ENCODE measurements at places on chromosomes 6 and 20. TPM values are rescaled to one million over a fixed set of nuclear protein-coding genes. Genes with fewer than 3 reads are reported as not detected.
A peak's percentile ranks its signal among the peaks of the same experiment; 100 is the strongest.

- no peak for DNase-seq
- H3K36me3 ChIP-seq: no peaks in the 10 kb centered on the region
- H3K4me1 ChIP-seq: peaks cover 32% of the 10 kb centered on the region
- peak overlapping the region; percentile 80 for H3K4me3 ChIP-seq
- H3K27ac ChIP-seq: no peak overlapping the region
These were observed 2.1 kb downstream of the TFEB start for GRCh38 chr6:41733360-41733706.

DNA sequence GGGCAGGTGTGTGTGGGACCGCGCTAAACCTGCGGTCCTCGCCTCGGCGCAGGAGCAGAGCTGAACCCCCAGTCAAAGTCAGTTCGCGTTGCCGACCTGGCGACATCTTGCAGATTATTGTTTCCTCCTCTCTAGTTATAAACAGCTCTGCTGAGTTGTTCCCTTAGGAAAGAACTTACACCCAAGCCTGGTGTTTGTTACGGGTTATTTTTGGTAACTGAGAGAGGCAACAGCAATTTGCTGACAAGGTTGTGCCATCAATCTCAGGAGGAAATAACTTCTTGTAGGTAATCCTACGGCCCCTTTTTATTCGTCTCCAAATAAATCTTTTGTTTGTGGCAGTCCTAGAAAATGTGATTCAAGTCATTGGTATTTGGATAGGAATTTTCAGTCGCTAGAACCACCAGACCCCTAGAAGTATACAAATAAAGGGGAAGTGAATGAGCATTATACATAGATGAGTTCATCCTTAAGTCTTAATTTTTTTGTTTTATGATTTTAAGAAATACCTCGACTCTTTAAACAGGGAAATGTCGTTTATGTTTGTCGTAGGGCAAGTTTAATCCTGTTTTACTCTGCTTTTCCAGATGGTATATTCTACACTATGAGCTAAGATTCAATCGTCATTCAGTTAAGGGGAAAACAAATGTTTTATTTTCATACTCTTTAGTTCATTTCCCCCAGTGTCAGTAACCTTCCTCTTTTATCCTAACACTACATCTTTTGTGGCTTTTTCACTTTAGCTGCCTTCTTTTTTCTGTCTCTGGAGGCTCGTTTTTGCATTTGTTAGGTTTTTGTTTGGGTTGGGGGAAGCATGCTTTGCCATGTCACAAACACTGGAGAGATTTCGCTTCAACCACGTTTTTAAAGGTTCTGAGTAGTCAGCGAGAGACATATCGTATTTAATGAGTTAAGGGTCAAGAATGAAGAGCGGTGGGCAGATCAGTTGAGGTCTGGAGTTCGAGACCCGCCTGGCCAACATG, 1.2 kb downstream of the PM20D2 start:
- H3K27ac ChIP-seq: no peak overlapping the region
- H3K4me3 ChIP-seq: peak overlapping the region; percentile 47
- no peaks in the 10 kb centered on the region for H3K36me3 ChIP-seq
- H3K27me3 ChIP-seq: peaks cover 65% of the 10 kb centered on the region
- peak; percentile 70 for DNase-seq

GRCh38 chr20:1565461-1565860, 8.0 kb upstream of the SIRPD start:
- no peaks in the 10 kb centered on the region for H3K27me3 ChIP-seq
- no peak overlapping the region for H3K27ac ChIP-seq
- no peaks in the 10 kb centered on the region for H3K36me3 ChIP-seq
- no peak overlapping the region for H3K4me3 ChIP-seq
- no peaks in the 10 kb centered on the region for H3K4me1 ChIP-seq
- DNase-seq: no peak

GRCh38 chr6:29676981-29677601, 3.9 kb downstream of the ZFP57 start:
- H3K36me3 ChIP-seq: no peaks in the 10 kb centered on the region
- peak overlapping the region; percentile 20 for H3K27ac ChIP-seq
- no peak for DNase-seq
- H3K27me3 ChIP-seq: no peaks in the 10 kb centered on the region
- no peak overlapping the region for H3K4me3 ChIP-seq

DNA sequence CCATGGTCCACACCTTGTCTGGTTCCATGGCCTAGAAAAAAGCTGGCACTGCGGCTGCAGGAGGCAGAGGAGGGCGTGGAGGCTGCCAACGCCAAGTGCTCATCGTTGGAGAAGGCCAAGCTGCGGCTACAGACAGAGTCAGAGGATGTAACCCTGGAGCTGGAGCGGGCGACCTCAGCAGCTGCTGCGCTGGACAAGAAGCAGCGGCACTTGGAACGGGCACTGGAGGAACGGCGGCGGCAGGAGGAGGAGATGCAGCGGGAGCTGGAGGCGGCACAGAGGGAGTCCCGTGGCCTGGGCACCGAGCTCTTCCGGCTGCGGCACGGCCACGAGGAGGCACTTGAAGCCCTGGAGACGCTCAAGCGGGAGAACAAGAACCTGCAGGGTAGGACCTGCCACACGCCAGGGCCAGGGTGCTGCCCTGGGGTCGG, 43.4 kb downstream of the MYH7B start:
- H3K27me3 ChIP-seq: no peaks in the 10 kb centered on the region
- DNase-seq: no peak
- H3K36me3 ChIP-seq: no peaks in the 10 kb centered on the region
- no peak overlapping the region for H3K4me3 ChIP-seq

- no peaks in the 10 kb centered on the region for H3K27me3 ChIP-seq
- H3K4me3 ChIP-seq: no peak overlapping the region
- no peak overlapping the region for H3K27ac ChIP-seq
- no peaks in the 10 kb centered on the region for H3K4me1 ChIP-seq
- H3K36me3 ChIP-seq: no peaks in the 10 kb centered on the region
- no peak for DNase-seq
These were observed 36.4 kb downstream of the LYRM2 start for GRCh38 chr6:89602166-89602565.

- H3K27me3 ChIP-seq: no peaks in the 10 kb centered on the region
- H3K36me3 ChIP-seq: no peaks in the 10 kb centered on the region
- no peaks in the 10 kb centered on the region for H3K4me1 ChIP-seq
- DNase-seq: no peak
- no peak overlapping the region for H3K4me3 ChIP-seq
- H3K27ac ChIP-seq: no peak overlapping the region
These were observed 44.1 kb upstream of the TXNDC5 start for GRCh38 chr6:7954477-7955200.

- no peaks in the 10 kb centered on the region for H3K36me3 ChIP-seq
- no peak within 1 kb of the TSS for H3K27ac ChIP-seq
These were observed at the start of gene NRSN1 for GRCh38 chr6:24125980-24126379. Gene NRSN1 (plus strand): TSS chr6:24126215. CDS start chr6:24134328, 8,113 bp downstream.

DNA sequence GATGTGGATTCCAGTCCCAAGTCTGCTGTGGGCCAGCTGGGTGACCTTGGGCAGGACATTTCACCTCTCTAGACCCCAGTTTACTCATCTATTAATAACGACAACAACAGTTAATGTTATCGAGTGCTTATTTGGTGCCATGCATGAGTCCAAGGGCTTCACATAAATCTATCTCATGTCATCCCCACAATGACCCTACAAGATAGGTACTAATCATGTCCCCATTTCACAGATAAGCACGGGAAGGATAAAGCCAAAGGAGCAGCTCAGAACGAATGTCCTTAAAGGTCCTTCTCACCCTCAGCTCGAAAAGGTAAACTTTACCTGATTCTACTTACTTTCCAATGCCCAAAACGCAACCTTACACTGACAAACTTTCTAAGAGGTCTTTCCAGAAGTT, 35.7 kb downstream of the TRAM2 start:
- no peak for DNase-seq
- no peak overlapping the region for H3K4me3 ChIP-seq
- H3K27me3 ChIP-seq: no peaks in the 10 kb centered on the region
- no peaks in the 10 kb centered on the region for H3K36me3 ChIP-seq
- peaks cover 40% of the 10 kb centered on the region for H3K4me1 ChIP-seq

DNA sequence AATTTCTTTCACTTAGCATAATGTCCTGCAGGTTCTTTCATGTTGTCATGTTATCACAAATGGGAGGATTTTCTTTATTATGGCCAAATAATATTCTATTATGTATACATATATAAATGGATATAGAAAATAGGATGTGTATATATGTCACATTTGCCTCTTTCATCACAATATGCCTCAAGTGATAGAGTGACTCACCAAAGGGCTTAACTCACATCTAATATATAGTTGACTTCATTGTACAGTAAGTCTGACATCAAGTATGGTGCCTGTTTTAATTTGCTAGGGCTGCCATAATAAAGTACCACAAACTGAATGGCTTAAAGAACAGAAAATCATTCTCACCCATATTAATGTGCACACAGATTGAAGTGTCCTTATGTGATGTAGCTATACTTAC, 436.1 kb upstream of the FLRT3 start:
- no peak overlapping the region for H3K4me3 ChIP-seq
- H3K27ac ChIP-seq: no peak overlapping the region
- no peaks in the 10 kb centered on the region for H3K27me3 ChIP-seq
- no peaks in the 10 kb centered on the region for H3K4me1 ChIP-seq

DNA sequence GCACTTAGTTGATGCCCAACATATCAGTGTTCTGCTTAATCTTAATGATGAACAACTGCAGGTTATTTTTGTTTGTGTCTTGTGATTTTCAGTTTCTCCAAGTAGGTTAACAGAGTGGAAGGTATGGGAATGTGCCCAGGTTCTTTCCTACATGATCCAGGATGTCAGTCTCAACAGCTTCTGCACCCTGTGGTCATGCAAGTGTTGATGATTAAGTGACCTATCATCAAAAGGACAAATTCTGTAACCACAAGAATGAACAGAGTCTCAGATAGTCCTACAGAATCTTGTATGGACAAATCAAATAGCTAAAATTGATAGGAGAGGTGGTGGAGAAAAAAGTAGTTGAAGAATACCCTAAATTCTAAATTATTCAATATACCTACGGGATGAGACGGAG, 26.1 kb downstream of the MAN1A1 start:
- no peak overlapping the region for H3K27ac ChIP-seq
- no peaks in the 10 kb centered on the region for H3K36me3 ChIP-seq
- no peak for DNase-seq
- H3K27me3 ChIP-seq: no peaks in the 10 kb centered on the region
- no peak overlapping the region for H3K4me3 ChIP-seq

- DNase-seq: no peak
- no peaks in the 10 kb centered on the region for H3K36me3 ChIP-seq
- H3K4me1 ChIP-seq: no peaks in the 10 kb centered on the region
- H3K27me3 ChIP-seq: no peaks in the 10 kb centered on the region
- H3K4me3 ChIP-seq: no peak overlapping the region
These were observed 7.2 kb upstream of the BPIFB6 start for GRCh38 chr20:33024243-33024560.

SCUBE3 gene
- 0.39 TPM for polyA plus RNA-seq

HSF2 gene
- 10.0 TPM for polyA plus RNA-seq

FAM83C gene
- polyA plus RNA-seq: not detected
